ENCODE measurements at places on chromosomes 2 and 18.

GRCh38 chr18:36649205-36649604 is 179.6 kb downstream of the TPGS2 start:
- DNase-seq, result no peak

- DNase-seq, result peak; percentile 47
These were observed 36.4 kb upstream of the ZCCHC2 start for GRCh38 chr18:62486290-62486964.

DNA sequence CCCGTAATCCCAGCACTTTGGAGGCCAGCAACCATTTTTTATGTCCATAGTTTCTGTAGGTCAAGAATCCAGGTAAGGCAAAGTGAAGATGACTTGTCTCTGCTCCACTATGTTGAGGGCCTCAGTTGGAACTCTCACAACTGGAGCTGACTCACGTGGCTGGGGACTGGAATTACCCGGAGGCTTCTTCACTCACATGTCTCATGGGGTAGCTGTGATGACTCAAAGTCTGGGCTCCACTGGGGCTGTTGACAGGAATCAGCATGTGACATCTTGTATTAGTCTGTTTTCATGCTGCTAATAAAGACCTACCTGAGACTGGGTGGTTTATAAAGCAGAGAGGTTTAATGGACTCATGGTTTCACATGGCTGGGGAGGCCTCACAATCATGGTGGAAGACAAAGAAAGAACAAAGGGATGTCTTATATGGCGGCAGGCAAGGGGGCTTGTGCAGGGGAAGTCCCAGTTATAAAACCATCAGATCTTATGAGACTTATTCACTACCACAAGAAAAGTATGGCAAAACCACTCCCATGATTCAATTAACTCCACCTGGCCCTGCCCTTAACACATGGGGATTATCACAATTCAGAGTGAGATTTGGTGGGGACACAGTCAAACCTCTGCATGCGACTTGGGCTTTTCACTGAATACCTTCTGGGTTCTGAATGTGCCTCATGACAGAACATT is 7.8 kb upstream of the PPP1R1C start:
- peak; percentile 54 for DNase-seq

- no peak for DNase-seq
These were observed 833.2 kb upstream of the GYPC start for GRCh38 chr2:125822746-125823145.

DNA sequence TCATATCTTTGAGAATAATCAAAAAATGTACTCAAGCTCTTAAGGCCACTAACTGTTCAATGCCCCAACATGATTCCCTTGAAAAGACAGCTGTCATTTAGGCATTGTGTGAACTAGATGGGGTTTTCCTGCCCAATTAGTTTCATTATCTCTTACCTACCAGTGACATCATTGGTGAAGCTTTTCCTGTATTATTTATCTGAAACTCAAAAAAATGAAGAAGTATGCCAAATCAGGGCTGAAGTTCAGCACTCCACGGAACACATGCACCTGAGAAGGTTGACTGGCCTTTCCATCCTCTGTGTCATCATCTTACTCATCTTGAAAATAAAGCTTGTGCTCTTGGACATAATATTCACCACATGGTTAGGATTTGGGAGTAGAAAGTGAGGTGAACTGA is 126.4 kb downstream of the TXNL1 start:
- no peak for DNase-seq

DNA sequence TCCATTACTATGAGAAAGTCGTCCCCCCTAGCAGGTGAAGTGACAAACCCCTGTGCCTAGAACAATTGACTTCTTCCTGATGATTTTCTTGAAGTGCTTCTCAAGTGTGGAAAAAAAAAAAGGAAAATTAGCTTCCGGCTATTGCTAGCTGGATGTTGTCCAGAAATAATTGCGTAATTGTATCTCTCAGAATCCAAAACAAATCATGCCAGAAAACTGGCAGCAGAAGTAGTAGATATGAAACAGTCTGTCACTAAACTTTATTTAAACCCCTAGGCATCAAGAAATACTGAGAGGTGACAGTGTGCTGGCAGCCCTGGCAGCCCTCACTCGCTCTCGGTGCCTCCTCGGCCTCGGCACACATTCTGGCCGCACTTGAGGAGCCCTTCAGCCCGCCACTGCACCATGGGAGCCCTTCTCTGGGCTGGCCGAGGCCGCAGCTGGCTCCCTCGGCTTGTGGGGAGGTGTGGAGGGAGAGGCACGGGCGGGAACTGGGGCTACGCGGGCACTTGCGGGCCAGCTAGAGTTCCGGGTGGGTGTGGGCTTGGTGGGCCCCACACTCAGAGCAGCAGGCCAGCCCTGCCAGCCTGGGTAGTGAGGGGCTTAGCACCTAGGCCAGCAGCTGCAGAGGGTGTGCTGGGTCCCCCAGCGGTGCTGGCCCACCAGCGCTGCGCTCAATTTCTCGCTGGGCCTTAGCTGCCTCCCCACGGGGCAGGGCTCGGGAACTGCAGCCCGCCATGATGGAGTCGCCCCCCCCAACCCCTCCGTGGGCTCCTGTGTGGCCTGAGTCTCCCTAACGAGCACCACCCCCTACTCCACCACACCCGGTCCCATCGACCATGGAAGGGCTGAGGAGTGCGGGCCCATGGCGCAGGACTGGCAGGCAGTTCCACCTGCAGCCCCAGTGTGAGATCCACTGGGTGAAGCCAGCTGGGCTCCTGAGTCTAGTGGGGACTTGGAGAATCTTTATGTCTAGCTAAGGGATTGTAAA is 80.5 kb upstream of the ABCA12 start:
- DNase-seq, result no peak

All from activated naive CD4-positive, alpha-beta T cell treated with anti-CD3 and anti-CD28 coated beads for 36 hours (primary cell).